ENCODE measurements at places on chromosomes 2 and 18.

DNA sequence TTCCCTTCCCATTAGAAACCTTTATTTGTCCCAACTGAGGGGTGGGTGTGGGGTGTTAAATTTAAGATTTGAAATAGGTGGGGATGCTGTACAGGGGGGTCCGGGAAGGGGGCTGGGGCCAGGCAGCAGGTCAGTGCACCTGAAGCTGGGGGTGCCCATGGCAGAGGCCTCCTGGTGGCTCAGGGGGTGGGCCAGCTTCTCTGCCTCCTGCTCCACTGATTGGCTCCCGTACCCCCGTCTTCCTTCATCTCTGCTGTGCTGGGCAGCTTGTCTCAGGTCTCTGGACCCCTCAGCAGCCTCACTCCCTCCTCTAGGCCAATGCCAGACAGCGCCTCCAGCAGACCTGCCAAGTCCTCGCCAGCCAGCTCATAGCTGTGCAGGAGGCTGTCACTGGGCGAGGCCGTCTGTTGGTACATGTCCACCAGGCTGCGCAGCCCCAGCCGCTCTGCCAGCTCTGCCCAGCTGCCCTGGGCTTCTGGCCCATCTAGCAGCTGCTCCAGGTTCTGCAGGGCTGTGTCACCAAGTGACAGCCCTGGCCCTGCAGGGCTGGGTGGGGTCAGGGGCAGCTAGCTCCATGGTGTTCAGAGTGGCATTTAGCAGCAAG is 2.0 kb upstream of the ANKRD62 start:
- DNase-seq, result no peak

DNA sequence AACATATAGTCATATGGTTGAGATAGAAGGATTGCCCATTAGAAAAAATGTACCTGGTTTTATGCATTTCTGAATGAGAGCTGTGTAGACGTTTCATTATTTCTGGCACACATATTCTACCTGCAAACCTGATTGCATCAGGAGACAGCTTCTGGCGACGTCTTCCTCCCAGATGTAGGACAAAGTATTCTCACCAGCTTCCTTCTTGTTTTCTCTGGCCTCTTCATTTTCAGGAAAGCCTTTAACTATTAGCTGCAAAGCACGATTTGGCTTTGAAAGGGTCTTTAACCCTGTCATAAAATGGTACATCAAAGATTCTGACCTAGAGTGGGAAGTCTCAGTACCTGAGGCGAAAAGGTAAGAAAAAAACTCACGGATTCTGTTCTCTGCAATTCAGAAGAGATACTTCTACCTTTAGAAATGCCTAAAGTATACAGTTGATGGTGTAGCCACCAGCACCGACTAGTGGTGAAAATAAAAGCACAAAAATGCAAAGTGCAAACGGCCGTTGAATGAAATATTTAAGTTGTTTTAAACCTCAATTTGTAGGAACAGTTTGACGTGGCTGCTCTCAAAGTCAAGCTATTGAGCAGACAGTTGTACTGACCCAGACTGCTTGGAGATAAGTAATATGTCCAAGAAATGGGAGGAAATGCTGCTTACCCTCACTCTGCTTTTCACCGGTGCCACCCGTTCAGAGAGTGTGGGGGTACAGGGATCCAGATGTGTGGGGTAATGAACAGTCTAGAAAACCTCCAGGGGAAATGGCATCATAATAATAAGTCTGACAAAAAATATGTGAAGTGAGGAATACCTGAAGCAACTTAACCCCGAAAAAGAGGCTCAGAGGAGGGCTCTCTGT is 20.2 kb downstream of the IL18RAP start:
- DNase-seq, result peak; percentile 2

DNA sequence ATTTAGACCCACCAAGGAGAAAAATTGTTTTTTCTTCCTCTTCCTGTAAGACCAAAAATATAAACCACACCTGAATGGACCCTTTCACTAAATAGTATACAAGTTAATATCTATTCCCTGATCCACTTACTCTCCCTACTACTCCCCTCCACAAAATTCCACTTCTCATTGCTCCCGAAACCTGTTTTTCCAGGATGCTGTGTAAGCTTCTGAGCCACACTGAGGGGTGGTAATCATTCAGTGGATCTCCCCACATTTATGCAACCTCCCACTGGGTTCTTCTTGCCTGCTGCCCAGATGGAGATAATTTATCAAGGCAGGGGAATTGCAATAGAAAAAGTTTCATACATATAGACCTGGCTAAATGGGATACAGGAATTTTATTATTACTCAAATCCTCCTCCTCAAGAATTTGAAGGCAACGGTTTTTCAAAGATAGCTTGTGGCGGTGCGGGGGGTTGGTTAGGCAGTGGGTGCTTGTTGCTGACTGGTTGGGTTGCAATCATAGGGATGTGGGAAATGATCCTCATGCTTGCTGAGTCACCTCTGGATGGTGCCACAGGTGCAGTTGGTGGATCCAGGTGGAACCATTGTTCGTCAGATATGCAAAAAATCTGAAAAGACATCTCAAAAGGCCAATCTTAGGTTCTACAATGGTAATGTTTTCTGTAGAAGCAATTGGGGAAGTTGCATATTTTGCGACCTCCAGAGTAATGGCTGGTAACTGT is 970.3 kb downstream of the CNTNAP5 start:
- no peak for DNase-seq

DNA sequence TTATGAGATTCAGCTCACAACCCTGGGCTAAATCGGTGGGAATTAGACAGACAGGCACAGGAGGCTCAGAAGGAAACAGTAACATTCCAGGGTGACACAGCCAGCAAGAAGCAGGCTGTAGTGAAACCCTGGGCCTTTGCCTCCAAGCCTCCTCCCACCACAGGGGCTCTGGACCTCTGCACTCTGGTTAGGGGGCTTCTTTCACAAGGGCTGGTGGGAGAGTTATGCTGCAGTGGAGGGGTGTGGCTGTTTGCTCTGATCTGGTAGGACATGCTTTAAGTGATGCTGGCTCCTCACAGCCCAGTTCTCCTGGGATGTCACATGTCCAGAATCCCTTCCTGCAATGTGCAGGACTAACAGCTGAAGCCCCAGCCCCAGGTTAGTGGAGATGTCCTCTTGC is 109.9 kb downstream of the TGFA start:
- DNase-seq, result no peak

DNA sequence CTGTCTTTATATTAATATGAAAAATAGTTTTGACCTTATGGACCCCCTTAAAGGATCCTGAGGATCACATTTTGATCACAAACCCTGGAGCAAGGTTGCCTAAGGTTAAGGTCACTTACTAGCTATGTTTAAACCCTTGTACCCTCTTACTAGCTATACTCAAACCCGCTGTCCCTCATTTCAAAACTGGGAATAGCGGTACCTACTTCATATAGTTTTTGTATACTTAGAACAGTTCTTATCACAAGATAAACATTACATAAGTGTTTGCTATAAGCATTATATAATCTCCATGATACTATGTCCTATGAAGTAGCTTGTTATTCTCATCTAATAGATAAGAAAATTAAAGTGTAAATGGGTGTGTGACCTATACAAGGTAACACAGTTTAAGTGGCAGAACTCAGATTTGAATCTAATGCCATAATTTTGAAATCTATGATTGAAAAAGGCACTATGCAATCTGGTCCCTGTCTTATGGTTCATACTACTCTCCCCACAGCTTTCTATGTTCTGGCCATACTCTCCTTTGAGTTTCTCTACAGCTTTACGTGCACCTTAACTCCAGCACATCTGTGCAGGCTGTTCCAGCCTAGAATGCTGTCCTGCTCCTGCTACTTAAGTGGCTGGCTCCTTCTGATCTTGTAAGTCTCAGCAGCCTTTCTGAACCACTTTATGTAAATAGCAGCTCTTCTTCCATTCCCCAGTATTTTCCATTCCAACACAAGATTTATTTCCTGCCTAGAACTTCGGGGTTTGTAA is 30.4 kb downstream of the HYCC2 start:
- DNase-seq, result no peak

- DNase-seq, result no peak
These were observed 35.1 kb downstream of the NPAS2 start for GRCh38 chr2:100855084-100855483.

- no peak for DNase-seq
These were observed 27.5 kb downstream of the CFAP36 start for GRCh38 chr2:55547001-55547400.

- DNase-seq, result no peak
These were observed 14.6 kb upstream of the ALPP start for GRCh38 chr2:232363784-232364615.

DNA sequence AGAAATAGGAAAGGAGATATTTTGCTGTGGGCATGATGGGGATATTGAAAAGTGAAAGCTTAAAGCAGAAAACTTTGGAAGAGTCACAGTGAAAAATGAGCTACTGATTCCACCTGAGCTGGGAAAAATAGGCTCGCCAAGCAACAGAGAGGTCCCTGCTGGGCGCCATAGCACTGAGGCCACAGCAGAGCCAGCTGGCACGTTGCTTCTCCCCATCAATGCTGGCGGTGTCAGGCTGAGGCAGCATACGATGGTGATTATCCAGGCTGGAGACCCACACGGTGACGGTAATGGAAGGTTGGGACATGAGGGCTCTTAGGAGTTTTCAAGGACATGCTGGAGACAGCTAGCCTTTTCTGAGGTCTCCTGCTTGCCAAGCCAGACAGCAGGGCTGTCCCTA is 25.8 kb upstream of the DTNB start:
- DNase-seq, result no peak

DNA sequence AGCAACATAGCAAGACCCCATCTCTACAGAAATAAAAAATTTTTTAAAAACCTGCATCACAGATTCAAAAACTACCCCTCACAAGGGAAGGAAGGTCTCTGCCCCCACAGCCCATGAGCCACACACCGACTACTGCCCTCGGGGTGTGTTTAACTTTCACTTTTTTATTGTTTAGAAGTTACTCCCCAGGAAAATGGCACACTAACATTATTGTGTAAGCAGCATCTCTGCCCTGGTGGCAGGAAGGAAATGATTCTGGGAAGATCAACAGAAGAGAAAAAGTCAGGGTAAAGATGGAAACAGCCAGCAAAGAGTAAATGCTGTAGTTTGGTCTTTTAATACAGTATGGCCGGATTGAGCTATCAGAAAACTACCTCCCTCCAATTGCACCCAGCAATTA is 21.9 kb downstream of the TRABD2A start:
- DNase-seq, result no peak

- DNase-seq, result no peak
These were observed 231.6 kb upstream of the CWC22 start for GRCh38 chr2:180238729-180239128.

DNA sequence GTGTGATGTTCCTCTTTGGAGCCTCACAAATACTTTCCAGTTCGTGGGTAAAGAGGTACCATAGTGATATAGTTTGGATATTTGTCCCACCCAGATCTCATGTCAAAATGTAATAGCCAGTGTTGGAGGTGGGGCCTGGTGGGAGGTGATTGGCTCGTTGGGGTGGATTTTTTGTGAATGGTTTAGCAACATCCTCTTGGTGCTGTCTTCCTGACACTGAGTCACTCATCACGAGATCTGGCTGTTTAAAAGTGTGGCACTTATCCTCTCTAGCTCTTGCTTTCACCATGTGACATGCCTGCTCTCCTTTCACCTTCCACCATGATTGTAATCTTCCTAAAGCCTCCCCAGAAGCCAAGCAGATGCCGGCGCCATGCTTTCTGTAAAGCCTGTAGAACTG is 3.0 kb upstream of the CCDC93 start:
- DNase-seq, result no peak

DNA sequence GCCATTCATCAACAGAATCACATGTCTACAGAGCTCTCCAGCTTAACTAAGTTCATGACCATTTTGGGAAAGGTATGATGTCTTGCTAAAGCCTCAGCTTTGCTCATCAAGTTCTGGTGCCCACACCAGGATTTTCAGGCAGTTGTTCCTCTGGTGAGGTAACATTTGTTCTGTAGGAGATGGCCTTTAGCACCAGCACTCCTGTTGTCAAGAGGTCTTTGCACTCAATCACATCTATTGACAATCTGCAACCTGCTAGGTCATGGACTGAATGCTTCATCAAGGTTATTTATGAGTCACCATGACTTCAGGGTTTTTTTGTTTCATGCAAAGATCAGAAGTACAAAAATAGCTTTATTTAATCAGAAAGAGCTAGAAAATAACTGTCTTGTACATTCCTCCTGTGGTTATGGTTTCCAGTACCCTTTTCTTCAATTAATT is 36.6 kb upstream of the VIT start:
- DNase-seq, result no peak

GRCh38 chr2:74496997-74497776 is 2.2 kb downstream of the LBX2 start:
- DNase-seq, result no peak

DNA sequence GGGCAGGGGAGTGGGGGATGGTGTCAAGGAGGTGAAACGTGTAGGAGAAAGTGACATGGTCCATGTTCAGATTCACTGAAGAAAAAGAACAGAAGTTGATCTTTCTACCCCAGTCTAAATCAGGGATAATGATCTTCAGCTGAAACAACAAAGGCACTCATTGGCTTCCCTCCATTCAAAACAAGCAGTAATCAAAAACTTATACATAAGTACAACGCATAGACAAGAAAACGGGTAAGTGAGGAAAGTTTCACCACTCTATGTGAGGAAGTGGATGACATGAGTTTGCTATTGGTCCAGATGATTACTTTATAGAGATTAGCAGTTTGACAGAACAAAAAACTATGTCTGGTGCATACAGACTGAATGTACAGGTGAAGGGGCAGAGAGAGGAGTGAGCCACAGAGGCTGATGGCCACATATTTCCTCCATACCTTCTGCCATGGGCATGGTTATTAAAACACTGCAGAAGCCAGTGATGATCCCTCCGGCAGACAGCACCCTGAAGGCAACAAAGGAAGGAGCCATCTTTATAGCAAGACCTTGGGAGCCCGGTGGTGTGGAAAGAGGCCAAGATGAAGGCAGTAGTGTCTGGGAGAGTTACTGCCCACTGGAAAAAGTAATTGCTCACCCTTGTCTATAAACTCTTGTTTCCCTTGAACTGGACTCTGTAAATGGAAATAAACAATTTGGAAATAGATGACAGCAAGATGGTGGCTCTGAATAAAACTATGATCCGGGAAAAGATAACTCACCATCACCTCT is 57.7 kb downstream of the SLC25A12 start:
- DNase-seq, result no peak

GRCh38 chr2:53969285-53969967 is 1.4 kb downstream of the PSME4 start:
- DNase-seq, result no peak

DNA sequence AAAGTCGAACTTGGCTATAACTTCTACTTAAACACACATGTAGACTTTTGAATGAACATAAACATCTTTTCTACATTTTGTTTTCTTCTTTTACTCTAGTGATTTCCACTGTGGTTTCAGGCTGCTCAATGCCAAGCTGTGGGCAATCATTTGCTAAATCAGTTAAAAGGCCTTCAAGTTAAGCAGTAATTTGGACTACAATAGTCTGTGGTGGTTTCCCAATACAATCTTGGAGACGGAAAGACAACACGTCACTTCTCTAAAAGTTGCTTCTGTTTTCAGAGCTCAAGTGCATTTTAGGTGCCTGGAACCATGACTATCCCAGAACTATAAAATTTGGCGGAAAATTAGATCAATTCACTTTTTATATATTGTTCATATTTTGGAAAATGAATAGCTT is 69.4 kb downstream of the TXNL1 start:
- no peak for DNase-seq

Measured in activated naive CD4-positive, alpha-beta T cell (primary cell).